HuH-7 (cell line): ENCODE measurements at places on chromosomes 16 and 17.
A peak's percentile ranks its signal among the peaks of the same experiment; 100 is the strongest.

DNA sequence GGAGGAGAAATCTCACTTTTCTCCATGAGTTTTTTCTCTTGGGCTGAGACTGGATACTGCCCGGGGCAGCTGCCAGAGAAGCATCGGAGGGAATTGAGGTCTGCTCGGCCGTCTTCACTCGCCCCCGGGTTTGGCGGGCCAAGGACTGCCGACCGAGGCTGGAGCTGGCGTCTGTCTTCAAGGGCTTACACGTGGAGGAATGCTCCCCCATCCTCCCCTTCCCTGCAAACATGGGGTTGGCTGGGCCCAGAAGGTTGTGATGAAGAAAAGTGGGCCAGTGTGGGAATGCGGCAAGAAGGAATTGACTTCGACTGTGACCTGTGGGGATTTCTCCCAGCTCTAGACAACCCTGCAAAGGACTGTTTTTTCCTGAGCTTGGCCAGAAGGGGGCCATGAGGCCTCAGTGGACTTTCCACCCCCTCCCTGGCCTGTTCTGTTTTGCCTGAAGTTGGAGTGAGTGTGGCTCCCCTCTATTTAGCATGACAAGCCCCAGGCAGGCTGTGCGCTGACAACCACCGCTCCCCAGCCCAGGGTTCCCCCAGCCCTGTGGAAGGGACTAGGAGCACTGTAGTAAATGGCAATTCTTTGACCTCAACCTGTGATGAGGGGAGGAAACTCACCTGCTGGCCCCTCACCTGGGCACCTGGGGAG is 19.1 kb downstream of the NGFR start:
- peak; percentile 64 for DNase-seq

GRCh38 chr17:66135219-66135618 is 56.7 kb downstream of the CEP112 start:
- DNase-seq, result no peak

DNA sequence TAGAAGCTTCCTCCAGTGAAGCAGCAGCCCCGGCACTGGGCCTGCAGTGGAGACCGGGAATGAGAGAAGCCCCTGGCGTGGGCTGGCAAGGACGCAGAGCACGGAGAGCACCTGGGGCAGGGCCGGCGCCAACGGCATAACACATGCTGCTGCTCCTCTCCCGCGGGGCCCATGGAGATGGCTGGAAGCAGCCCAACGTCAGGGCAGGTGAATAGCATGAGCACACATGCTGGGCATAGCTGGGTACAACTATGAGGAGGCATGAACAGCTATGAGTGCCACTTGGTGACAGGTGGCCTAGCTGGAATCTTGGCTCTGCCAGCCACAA is 46.4 kb downstream of the IRF8 start:
- no peak for DNase-seq

GRCh38 chr16:11561454-11561805 is 25.3 kb downstream of the LITAF start:
- no peak for DNase-seq

DNA sequence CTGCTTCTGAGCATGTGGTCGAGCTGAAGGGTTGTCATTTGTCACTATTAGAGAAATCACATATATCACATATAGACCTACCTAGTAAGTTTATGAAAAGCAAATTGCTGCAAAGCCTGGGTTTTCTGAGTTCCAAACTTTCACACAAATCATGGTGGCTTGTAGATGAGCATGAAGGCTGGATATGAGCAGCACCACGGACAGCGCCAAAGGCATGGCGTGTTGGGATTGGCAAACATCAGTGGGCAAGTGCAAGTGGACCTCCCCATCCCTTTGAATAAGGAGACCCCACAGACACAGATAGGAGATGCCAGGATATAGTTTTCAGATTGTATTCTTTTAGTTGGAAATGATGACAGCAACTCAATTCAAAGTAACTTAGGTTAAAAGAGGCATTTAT is 77.6 kb upstream of the CACNG3 start:
- no peak for DNase-seq

DNA sequence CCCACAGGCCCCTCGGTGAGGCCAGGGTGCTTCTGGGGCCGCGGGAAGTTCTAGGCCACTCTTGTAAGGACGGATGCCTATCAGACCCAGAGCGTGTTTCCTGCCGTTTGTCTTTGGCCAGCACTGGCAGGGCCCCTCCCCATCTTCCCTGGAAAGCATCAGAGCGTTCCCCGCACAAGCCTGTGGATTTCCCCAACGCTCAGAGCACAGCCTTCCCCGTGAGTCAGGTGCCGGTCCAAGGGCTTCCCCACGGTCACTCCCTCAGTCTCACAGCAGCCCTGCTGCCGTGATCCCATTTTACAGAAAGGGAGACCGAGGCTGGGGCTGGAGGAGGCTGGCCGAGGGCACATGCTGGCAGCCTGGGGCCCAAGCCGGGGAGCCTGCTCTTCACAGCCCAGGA is 33.7 kb downstream of the CRISPLD2 start:
- no peak for DNase-seq

- no peak for DNase-seq
Observed at GRCh38 chr17:80296221-80296620, 35.6 kb downstream of the RNF213 start.

- no peak for DNase-seq
Observed at GRCh38 chr17:33819539-33819938, 435.5 kb upstream of the CCL2 start.

GRCh38 chr16:78323315-78323714 is 223.9 kb downstream of the WWOX start:
- DNase-seq, result no peak

DNA sequence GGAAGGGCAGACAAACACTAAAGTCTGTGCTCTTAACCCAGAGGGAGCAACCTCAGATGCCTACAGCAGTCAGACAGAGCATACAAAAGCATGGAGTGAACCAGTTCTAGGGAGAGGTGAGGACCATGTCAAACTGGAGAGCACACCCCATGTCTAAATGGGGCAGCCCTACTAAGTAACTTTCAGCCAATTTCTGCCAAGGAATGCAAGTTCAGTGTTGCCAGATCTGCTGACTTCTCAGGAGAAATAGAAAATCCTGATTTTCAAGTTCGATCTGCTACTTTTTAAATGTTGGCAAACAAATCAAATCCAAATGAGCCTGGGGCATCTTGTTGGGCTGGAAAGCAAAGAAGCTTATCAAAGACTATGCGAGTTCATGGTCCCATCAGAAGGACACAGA is 17.5 kb upstream of the SCNN1B start:
- no peak for DNase-seq

- DNase-seq, result peak; percentile 68
Observed at GRCh38 chr17:3647769-3648555, 11.4 kb downstream of the CTNS start.

DNA sequence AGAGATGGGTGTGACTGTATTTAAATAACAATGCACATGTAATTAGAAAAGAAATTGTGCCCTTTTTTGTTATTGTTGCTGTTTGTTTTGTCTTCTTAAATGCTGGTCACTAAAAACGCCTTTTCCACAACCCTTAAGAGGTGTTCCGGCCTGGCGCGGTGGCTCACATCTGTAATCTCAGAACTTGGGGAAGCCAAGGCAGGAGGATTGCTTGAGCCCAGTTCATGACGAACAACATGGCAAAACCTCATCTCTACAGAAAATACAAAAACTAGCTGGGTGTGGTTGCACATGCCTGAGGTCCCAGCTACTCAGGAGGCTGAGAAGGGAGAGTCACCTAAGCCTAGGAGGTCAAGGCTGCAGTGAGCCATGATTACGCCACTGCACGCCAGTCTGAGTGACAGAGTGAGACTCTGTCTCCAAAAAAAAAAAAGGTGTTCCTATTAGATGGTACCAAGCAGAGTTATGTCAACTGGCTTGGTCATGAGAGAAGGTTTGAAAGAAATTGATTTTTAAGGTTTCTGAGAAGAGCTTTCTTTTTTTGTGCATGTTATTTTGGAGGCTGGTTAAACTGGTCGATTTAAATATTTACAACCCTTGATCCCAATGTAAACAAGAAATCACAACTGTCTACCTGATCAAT is 23.5 kb upstream of the RFFL start:
- DNase-seq, result no peak

GRCh38 chr17:78689029-78689428 is 93.0 kb downstream of the CYTH1 start:
- no peak for DNase-seq

DNA sequence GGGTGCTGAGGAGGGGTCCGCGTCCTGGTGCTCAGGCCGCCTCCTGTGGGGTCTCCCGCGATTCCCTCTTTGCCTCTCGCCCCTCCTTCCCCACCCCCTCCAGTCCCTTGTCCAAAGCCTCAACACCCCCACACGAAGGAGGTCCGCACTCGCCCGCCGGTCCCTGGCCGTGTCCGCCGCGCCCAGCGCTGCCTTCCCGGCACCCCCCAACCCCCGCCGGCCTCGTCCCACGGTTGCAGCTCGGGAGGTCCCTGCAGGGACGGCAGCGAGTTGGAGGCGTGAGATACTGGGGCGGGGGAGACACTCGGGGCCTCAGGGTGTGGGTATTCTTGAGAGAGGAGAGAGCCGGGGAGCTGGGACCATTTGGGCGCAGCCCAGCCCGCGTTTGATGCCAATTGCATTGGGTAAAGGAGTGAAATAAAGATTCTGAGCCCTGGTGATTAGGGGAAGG is 468 bp downstream of the FLYWCH2 start:
- DNase-seq, result no peak

DNA sequence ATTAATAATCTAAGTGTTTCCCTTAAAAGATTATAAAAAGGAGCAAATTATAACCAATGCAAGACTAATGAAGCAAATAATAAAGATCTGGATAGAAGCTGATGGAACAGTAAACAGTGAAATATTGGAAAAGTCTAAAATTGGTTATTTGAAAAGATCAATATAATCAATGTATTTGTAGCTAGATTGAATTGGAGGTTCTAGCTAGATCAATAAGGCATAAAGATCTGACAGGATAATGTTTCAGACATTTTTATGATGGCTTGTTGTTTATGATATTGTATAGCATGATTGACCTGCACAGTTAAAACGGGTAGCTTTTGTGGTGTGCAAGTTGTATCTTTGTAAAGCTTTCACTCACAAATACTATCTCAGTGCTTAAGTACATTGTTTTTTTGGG is 245.3 kb downstream of the BCAS3 start:
- no peak for DNase-seq

- no peak for DNase-seq
Observed at GRCh38 chr16:80144191-80144590, 396.6 kb upstream of the DYNLRB2 start.

DNA sequence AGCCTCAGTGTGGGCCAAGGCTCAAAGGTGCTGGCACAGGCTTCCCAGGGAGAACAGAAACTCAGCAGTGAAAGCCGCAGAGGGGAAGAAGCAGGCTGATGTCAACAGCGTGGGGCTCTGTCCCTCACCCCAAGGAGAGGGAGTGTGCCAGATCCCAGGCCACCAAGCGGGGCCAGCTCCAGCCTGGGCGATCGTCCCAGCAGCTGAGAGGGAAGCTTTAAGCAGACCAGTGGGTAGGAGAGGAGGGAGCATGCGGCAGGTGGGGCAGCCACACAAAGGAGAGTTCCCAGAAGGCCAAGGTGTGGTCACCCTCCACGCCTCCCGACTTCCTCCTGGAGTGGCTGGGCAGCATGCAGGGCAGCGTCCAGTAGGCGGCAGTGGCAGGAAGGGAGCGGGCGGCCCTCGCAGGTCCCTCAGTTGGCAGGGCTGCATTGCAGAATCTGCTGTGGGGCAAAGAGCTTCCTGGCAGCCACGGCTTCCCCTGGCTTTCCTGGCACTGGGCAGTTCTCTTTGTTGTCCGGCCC is 6.0 kb downstream of the SYNGR2 start:
- DNase-seq, result no peak

DNA sequence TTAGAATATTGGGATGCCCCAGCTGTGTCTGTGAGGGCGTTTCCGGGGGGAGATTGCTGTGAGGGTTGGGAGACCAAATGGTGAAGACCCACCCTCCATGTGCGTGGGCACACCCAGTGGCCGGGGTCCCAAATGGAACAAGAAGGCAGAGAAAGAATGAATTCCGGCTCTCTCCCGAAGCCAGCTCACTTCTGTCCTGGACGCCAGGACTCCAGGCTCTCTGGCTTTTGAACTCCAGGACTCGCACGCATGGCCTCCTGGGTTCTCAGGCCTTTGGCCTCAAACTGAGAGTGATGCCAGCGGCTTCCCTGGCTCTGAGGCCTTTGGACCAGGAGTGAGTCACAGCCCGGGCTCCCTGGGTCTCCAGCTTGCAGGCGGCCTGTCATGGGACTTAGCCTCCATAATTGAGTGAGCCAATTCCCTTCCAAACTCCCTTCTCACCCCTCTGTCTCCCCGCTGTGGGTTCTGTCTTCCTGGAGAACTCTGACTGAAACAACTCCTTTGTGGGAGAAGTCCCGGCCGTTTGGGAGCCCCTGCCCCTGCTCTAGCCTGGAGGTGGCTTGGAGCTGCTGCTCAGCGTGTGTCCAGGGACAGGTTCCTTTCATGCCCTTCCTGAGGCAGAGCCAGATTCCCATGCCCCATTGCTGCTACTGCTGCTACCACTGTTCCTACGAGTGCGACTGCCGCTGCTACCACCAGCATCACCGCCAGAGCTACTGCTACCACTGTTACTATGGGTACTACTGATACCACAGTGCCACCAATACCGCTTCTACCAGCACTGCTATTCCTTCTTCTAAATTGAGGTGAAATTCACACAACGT is 49.8 kb upstream of the CBX4 start:
- no peak for DNase-seq

- DNase-seq, result no peak
Observed at GRCh38 chr17:34386697-34387550, 23.9 kb upstream of the CCL1 start.

DNA sequence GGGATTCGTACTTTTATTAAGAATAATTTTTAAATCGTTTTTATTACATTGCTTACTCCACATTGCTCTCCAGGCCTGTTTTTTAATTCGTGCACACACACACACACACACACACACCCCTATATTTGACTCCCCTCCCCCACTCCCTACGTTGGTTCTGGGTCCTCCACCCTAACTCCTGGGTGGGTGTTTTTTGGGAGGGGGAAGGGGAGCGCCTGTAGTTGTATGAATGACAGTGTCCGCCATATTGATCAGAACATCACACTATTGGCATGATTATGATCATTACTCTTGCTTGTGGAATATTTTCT is 1.3 kb downstream of the GNAO1 start:
- no peak for DNase-seq

- DNase-seq, result no peak
Observed at GRCh38 chr17:29349409-29349808, 40.8 kb upstream of the TAOK1 start.

GRCh38 chr16:63720848-63721247 is 1401.0 kb downstream of the CDH11 start:
- no peak for DNase-seq

GRCh38 chr17:54900457-54901229 is at the start of gene TOM1L1:
Gene TOM1L1 (plus strand): TSS chr17:54900852. CDS start chr17:54900866, 14 bp downstream.
- peak; percentile 83 for DNase-seq

- DNase-seq, result peak; percentile 55
Observed at GRCh38 chr17:57868007-57868909, 18.4 kb upstream of the MRPS23 start.
